Hepatocyte (in vitro differentiated cells): ENCODE measurements at places on chromosomes 4 and X.

GRCh38 chr4:142314247-142314646, 531.9 kb downstream of the INPP4B start:
- no peaks in the 10 kb centered on the region for H3K27me3 ChIP-seq
- DNase-seq = no peak
- H3K36me3 ChIP-seq = no peaks in the 10 kb centered on the region
- peak overlapping the region; percentile 66 for H3K27ac ChIP-seq
- H3K4me3 ChIP-seq = no peak overlapping the region

DNA sequence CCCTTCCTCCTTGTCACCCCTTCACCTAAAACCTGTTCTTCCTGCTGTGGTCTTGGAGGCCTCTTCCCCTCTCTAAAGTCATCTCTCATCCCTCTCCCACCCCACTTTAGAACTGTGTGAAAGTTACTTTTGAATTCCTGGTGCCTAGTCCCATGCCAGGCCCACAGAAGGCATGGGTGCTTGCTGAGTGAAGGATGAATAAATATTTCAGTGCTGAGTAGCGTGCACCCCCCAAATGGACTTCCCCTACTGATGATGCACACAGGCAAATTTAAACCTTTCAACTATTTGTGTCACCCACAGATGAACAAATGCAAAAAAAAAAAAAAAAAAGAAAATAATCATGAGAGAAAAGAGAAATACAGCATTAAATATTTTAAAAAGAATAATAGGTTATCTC, 19.8 kb downstream of the PSMD10 start:
- no peaks in the 10 kb centered on the region for H3K4me1 ChIP-seq
- no peaks in the 10 kb centered on the region for H3K36me3 ChIP-seq
- no peak overlapping the region for H3K4me3 ChIP-seq
- H3K27me3 ChIP-seq = no peaks in the 10 kb centered on the region
- no peak overlapping the region for H3K27ac ChIP-seq

DNA sequence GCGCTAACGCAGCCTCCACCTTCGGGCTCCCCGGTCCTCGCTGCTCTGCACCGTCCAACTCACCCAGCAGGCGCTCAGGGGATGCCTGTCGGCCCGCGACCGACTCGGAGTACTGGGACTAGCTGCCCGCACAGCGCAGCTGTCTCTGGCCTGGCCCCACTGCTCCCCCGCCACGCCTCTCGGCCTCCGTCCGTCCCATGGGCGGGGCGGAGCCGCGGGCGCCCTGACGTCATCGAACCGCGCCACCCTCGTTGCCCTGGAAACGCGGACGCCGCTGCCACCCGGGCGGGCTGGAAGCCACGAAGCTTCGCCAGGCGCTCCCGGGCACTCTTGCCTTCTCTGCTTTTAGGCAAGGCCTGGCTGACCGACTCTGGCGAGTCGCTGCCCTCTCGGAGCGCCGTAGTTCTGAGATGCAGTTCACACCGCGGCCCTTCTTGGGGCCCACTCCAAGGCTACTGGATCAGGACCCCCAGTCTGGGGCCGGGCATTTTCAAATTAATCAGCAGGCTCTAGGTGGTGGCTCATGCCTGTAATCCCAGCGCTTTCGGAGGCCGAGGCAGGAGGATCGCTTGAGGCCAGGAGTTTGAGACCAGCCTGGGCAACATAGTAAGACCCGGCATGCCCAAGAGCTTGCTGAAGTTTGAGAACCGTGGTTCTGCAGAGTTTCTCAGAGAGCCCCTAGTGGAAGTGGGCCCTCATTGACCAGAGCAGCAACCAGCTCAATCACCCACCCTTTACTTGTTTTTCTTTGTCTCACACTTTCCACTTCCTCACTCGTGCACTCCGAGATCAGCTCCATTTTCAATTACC, 12.0 kb downstream of the ACOX3 start:
- no peaks in the 10 kb centered on the region for H3K36me3 ChIP-seq
- peak overlapping the region; percentile 78 for H3K27ac ChIP-seq
- H3K4me3 ChIP-seq = peak overlapping the region; percentile 65
- H3K27me3 ChIP-seq = no peaks in the 10 kb centered on the region
- peak; percentile 96 for DNase-seq

- H3K4me3 ChIP-seq = no peak overlapping the region
- H3K27me3 ChIP-seq = peaks cover 80% of the 10 kb centered on the region
- no peaks in the 10 kb centered on the region for H3K36me3 ChIP-seq
- H3K27ac ChIP-seq = no peak overlapping the region
Measured at GRCh38 chr4:84480082-84480481, 19.0 kb downstream of the NKX6-1 start.

GRCh38 chr4:107603430-107603829, 116.6 kb downstream of the PAPSS1 start:
- peak; percentile 40 for DNase-seq
- no peaks in the 10 kb centered on the region for H3K27me3 ChIP-seq
- no peak overlapping the region for H3K4me3 ChIP-seq
- peak overlapping the region; percentile 6 for H3K27ac ChIP-seq
- no peaks in the 10 kb centered on the region for H3K36me3 ChIP-seq
- H3K4me1 ChIP-seq = peaks cover 10% of the 10 kb centered on the region

DNA sequence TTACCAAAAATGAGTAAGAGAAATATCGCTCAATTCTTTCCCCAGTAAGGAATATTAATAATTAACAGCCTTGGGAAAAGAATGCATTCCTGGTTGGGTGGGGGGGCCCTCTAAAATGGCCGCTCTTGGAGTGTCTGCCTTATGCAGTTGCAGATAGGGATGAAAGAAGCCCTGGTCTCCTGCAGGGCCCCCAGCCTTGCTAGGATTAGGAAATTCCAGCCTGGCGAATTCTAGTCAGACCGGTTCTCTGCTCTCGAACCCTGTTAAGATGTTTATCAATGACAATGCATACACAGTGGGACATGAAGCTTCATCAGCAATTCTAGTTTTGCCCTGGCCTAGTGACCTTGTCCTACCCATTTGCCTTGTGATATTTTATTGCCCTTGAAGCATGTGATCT, 1047.7 kb upstream of the GRID2 start:
- no peaks in the 10 kb centered on the region for H3K4me1 ChIP-seq
- no peaks in the 10 kb centered on the region for H3K36me3 ChIP-seq
- H3K27me3 ChIP-seq = no peaks in the 10 kb centered on the region
- DNase-seq = no peak
